ENCODE measurements at places on chromosomes 7 and 10. TPM values are rescaled to one million over a fixed set of nuclear protein-coding genes. Genes with fewer than 3 reads are reported as not detected.

Gene GLCCI1
- total RNA-seq: 9.1 TPM

GRCh38 chr10:8112942-8113442 lies 58.5 kb downstream of the GATA3 start:
- no peak for DNase-seq

Gene ZNF488
- not detected for total RNA-seq

Gene ZNF736
- total RNA-seq: 12.7 TPM

- DNase-seq: no peak
Measured at GRCh38 chr7:67809586-67809985, 813.0 kb downstream of the TYW1 start.

Gene NYAP1
- 1.4 TPM for total RNA-seq

GRCh38 chr10:28429573-28430216 lies 103.2 kb upstream of the WAC start:
- DNase-seq: no peak

DNA sequence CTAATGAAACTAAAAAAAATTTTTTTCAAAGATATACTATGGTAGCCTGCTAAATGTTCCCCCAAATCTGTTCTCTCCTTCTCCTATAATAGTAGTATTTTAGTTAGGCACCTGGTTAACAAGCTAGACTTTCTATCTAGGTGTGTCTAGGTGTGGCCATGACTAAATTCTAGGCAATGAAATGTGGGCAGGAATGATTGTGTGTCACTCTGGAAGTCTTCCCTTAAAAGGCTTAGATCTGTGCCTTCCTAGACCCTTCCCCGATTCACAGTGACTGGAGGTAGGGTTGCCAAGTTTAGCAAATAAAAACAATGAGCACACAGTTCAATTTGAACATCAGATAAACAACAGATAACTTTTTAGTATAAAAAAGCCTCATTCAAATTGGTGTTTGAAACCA lies 8.3 kb upstream of the ARHGAP21 start:
- DNase-seq: no peak

Gene AKR1C8
- not detected for total RNA-seq

DNA sequence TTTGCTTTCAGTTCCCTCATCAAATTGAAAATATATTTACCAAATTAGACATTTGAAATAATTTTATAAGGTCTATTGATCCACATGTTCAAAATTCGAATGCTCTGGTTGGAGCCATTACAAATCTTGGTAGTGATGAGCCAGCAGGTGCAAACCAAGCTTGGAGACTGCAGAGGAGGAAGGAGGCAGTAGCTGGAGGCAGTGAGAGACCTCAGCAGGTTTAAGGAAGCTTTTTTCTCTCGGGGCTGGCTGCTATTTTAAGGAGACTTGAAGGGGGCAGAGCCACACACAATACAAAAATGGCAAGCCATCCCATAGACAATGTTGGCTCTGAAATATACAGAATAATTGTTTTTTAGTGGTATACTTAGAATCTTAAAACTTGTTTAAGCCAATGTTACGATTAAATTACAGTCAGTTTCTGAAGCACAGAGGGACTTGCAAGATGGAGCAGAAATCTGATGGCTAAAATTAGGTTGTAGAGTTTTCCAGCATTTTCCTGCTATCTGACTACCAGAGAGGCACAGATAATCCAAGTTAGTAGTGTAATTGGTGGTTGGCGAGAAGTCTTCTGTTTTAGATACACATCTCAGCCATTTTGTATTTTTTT lies 185.8 kb downstream of the SNX10 start:
- DNase-seq: no peak

DNA sequence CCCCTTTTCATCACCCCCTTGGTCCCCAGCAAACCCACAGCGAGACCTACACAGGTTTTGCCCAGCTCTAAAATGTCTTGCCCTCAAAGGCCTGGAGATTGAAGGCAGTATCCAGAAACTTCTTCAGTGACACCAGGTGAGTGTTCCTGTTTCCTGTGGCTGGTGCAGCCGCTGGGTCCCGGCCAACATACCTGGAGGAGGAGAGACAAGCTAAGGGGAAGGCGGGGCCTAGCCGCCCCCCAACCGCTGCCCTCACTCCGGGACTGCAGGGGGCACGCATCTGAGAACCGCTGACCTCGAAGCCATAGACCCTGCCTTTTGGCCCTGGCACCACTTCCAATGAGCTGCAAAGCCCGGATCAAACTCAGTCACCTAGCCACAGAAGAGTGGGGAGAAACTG lies 27.0 kb downstream of the OGDHL start:
- DNase-seq: no peak

DNA sequence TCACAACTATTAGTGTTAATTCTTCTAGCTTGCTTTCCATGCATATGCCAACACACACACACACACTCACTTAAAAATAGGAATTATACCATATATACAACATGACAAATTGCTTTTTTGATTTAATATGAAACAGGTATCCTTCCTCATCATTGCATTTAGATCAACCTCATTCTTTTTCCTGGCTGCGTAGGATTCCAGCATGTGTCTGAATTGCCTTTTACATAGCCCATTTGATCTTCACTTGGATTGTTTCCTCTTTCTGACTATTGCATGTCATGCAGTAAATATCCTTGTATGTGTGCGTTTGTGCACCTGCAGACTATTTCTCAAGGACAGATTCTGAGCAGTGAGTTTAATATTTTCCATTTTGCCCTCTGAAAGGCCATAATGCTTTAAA lies 28.2 kb downstream of the TACR2 start:
- DNase-seq: no peak

GRCh38 chr7:42624471-42624870 lies 287.4 kb downstream of the C7orf25 start:
- no peak for DNase-seq

Gene ASB10
- total RNA-seq: not detected

DNA sequence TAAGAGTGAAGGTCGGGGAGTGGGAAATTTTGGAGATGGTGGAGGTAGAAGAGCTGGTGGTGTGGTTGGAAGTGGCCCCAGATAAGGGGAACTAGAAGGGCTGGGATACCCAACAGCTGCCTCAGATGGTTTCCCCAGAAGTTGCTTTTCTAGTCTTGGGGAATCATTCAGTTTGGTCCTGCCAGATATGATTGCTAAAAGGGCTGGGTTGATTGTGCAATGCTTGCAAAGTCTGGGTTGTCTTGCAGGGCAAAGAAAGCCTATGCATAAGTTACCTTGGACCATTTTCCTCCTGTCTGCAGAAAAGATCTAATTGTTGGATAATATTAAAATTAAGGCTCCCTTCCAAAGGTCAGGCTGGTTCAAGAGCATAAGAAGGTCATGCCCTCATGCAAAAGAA lies 213.8 kb upstream of the ZNF804B start:
- no peak for DNase-seq

Gene OR2A42
- total RNA-seq: not detected

GRCh38 chr7:89623018-89623672 lies 531.1 kb upstream of the STEAP1 start:
- no peak for DNase-seq

- no peak for DNase-seq
Measured at GRCh38 chr10:108275895-108276685, 1111.6 kb upstream of the SORCS1 start.

- DNase-seq: no peak
Measured at GRCh38 chr7:95700917-95701316, 71.4 kb upstream of the DYNC1I1 start.

GRCh38 chr7:4343272-4344247 lies 338.5 kb upstream of the FOXK1 start:
- no peak for DNase-seq

Gene ATP6V0E2
- 34.8 TPM for total RNA-seq

GRCh38 chr7:148318102-148318811 lies 272.3 kb upstream of the C7orf33 start:
- DNase-seq: no peak

DNA sequence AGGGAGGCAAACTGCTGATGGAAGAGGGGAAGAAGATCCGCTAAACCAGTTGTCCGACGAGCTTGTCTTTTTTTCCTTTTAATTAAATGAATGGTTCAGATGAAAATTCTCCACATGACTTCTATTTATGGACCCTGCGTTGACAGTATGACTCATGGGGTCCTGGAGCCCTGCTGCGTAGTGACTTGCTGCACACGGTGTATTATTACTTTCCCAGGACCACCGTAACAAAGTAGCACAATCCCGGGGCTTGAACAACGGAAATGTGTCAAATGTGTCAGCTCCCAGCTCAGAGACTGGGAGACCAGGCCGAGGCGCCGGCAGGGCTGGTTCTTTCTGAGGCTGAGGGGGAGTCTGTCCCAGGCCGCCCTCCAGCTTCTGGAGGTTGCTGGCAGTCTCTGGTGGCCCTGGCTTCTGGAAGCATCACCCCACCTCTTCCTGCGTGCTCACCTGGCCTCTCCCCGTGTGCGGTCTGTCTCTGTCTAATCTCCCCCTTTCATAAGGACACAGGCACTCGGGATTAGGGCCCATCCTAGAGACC lies 33.8 kb upstream of the MNX1 start:
- DNase-seq: no peak

Gene ZMIZ1
- 32.0 TPM for total RNA-seq

Gene HOXA2
- 2.7 TPM for total RNA-seq

DNA sequence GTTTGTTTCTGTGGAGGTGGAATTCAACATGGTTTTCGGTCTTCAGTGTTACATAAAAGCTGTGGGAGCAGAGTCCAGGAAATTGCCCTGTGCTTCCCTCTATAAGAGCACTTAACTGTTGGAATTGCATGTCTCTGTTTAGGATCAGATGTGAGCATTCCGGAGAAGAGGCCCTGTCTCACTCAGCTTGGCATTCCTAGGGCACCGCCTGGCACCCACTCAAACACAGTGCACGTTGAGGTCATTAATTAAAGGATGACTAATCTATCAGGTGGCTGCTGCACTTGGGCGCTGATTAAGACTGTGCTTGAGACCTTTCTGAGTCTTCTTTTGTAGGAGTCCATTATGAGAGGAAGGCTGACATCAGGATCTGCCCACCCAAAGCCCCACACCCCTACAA lies 82.8 kb upstream of the VIPR2 start:
- DNase-seq: no peak

- no peak for DNase-seq
Measured at GRCh38 chr10:20473023-20473760, 423.9 kb downstream of the NEBL start.

Gene TWIST1
- total RNA-seq: 0.64 TPM

Gene SPDYE1
- not detected for total RNA-seq

DNA sequence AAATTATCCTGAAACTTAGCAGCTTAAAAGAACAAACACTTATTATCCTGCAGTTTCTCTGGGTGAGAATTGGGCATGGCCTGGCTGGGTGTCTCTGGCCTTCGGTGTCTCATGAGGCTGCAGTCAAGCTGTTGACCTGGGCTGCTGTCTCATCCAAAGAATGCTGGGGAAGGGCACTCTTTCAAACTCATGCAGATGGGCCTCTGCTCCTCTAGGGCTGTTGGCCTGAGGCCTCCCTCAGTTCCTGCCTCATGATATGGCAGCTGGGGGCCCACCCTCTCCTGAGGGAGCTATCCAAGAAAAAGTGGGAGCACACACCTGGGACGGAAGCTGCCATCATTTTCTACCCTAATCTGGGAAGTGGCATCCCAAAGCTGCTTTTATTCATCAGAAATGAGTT lies 43.6 kb downstream of the DRGX start:
- DNase-seq: no peak

DNA sequence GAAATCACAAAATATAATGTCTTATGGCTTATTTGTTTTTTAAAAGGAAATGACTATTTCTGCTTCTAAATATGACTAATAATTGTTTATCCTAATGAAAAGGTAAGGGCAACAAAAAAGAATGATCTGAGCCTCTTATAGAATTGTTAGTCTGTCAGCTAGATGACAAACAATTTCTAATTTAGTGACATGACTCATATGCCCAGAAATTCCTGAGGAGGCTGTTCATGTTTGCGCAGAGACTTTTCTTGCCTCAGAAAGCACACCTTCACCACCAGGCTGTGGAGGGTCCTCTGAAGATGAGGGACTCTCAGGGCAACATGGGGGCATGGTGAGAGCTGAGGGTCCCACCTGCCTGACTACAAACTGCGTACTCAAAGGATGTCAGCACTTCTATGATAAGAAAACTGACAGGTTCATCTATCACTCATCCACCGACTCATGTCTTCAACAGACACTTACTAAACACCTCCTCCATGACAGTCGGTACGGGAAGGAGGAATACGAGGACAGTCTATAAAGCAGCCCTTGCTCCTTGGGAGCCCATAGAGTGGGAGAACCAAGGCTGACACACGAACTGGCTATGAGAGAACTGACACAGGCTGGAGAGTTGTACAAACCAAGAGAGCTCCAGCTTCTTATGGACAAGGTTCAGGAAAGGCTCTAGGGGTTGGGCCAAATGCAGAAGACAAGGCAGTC lies 102.0 kb downstream of the PKD1L1 start:
- no peak for DNase-seq

DNA sequence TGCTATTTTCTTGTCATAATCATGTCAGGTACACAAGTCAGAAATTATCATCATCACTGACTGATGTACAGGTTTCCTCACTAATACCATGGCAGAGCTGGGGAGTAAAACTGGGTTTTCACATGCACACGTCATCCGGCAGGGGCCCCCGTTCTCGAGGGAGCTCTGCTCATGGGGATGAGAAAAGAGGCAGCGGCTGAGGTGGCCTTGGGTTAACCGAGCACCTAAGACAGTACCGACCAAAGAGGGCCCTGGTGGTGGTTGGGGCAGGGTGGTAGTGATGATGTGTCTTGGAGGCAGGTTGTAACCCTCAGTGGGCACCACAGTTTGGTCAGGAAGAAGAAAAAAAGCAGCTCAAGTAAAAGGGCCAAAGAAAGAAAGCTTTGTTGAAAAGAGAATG lies 12.1 kb upstream of the TRPV6 start:
- no peak for DNase-seq

Gene OLAH
- not detected for total RNA-seq

- DNase-seq: no peak
Measured at GRCh38 chr7:158302274-158303070, 285.2 kb downstream of the PTPRN2 start.

- DNase-seq: no peak
Measured at GRCh38 chr10:52136921-52137320, 177.2 kb upstream of the DKK1 start.

- DNase-seq: peak; percentile 38
Measured at GRCh38 chr7:93015779-93016481, 101.8 kb downstream of the SAMD9 start.

DNA sequence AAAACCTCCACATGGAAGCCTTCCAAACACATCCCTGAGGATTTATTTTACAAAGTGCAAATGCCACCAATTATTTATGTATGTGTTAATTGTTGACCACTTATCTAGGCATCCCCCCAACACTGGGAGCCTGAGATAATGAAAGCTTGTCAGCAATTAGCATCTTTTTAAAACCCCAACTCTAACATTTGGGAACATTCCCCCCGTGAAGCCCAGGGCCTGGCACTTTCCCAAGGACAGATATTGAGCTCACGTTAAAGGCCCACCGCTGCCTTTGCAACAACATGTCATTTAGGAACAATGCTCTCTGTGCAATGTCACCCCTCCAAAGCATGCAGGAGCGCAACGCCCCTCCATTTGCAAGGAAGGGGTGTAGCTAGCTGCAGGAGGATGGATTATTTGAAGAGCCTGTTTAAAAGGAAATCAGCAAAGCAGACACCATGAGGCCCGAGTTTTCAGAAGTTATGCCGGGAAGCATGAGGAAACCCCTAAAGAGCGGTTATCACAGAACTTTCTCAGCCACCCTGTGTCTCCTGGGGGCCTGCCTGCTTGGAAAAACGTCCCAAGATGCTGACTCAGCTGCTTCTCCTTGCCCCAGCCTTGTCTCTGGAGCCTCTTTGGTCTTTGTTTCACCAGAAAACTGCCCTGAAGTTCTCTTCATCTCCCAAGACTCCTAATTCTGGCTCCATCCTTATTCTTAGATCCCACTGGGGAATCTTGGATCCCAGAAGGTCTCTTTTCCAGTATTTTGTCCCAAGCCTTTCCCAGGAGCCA lies 444.1 kb downstream of the GRID1 start:
- DNase-seq: no peak

All from transverse colon (tissue), 4 donors.